ENCODE measurements at places on chromosomes 1 and 21.

- no peak for DNase-seq
Measured at GRCh38 chr21:45906859-45907258, 74.7 kb upstream of the COL6A1 start.

DNA sequence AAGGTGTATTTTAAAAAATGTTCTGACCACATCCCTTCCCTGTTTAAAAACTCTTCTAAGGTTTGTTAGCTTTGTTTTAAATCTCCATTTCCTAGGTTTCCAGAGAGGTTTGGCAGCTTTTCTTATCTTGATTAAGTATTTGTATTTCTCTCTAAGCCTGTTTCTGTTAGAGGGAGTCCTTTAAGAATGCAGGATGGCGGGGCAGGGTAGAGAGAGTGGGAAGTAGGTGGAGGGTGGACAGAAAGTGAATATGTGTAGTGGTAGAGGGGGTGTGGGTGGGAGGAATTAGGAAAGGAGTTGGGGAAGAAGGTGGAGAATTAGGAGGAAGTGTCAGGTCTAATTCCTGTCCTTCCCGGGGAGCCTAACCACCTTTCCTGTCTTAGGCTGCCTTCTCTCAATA is 21.2 kb upstream of the SERBP1 start:
- no peak for DNase-seq

DNA sequence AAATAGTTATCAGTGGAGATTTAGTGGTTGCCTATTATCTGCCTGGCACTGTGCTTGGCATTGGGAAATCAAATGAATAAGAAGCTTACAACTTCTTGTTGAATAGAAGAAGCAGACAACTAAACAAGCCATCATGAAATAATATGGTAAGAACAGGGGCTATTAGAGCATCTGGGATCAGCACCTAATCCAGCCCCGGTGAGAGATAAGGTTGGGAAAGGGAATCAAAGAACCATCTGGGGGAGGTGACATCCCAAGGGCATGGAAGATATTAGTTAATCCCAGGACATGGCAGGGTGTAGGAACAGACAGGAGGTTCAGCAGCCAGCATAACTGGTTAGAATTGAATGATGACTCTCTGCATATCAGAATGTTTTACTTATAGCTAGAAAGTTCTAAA is 36.3 kb upstream of the SUCO start:
- DNase-seq, result no peak

GRCh38 chr1:245717611-245718010 is 562.8 kb downstream of the KIF26B start:
- DNase-seq, result no peak

DNA sequence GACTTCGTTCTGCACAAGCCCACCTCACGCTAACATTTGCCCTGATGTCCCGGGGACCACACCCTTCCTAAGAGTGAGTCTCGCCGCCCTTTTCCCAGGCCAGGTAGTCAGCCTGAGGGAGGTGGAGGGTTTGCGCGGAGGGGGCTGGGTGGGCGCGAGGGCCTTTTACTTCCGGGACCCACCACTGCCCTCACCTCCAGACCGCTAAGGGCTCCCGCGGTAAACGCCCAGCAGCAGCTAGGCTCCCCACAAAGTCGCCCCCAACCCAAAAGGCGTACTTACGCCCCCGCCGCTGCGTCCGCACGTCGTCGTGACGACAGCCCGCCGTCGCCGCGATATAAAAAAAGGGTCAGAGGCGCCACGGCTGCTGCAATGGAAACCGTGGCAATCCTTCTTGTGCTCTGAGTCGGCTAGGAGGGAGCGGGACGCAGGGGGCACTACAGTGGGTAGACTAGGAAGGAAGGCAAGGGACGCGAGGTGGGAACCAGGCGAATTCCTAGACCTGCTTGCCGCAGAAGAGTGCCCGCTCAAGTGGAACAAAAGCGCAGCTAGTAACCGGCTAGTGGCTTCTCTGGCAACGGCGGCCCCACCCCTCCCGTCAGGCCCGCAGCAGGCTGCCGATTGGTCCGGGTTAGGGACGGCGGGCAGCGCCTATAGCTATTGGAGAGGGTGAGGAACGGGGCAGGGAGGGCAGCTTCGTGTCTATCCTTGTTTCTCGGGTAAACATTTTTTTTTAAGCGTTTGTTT is at the start of gene ODF2L:
TSS of gene ODF2L (minus strand) at position 573 of the 747 bp plus-strand sequence. CDS start 9,296 bp downstream, outside the sequence.
- DNase-seq, result peak; percentile 79

- DNase-seq, result no peak
Measured at GRCh38 chr1:203126866-203127665, 460 bp upstream of the ADORA1 start.

- DNase-seq, result no peak
Measured at GRCh38 chr21:34008618-34009017, 64.8 kb upstream of the MRPS6 start.

DNA sequence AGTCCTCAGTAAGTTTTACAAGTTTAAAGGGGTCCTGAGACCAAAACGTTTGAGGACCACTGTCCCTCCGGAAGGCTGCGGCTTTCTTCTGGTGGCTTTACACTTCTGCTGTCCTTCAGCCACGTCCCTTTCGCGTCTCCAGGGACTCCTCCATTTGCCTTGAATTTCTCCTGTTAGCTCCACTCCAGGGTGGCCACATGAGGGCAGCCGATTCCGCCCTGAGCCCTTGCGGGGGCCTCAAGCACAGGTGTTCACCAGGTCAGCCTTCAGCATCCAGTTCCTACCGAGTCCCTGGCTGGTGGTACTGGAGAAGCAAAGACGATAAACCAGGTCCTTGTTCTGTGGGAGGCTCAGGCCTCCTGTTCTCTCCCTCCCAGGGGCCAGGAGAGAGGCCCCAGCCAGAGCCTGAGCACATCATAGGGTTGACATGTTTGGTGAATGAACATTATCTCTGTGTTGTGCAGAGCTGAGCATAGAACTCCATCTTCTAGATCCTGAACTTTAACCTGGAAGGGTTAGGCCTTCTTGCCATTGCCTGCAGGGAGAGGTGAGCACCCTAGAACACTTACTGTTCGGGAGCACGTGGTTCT is 27.4 kb upstream of the COQ8A start:
- no peak for DNase-seq

GRCh38 chr1:207156095-207156494 is 52.1 kb downstream of the C4BPA start:
- no peak for DNase-seq

GRCh38 chr1:162538815-162539431 is 22.6 kb upstream of the UAP1 start:
- no peak for DNase-seq

DNA sequence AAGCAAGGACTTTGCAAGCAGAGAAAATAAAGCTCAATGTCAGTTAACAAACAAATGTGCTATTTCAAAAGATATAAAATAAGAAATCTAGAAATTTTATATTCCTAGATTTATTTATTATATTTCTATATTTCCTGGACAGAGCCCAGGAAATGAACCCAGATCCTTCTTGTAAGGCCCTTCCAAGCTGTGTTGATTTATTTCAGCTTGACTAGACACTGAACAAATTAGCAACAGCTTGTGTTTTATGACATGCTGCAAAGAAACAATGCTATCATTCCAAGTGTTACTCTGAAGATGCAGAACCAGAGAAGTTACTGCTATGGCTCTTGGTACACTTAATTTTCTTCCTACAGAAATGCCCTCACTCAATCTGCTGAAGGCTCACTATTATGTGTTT is 6.2 kb downstream of the TGFBR3 start:
- no peak for DNase-seq

GRCh38 chr1:15016526-15016925 is 137.0 kb upstream of the TMEM51 start:
- no peak for DNase-seq

- no peak for DNase-seq
Measured at GRCh38 chr1:29875557-29876028, 639.3 kb downstream of the PTPRU start.

DNA sequence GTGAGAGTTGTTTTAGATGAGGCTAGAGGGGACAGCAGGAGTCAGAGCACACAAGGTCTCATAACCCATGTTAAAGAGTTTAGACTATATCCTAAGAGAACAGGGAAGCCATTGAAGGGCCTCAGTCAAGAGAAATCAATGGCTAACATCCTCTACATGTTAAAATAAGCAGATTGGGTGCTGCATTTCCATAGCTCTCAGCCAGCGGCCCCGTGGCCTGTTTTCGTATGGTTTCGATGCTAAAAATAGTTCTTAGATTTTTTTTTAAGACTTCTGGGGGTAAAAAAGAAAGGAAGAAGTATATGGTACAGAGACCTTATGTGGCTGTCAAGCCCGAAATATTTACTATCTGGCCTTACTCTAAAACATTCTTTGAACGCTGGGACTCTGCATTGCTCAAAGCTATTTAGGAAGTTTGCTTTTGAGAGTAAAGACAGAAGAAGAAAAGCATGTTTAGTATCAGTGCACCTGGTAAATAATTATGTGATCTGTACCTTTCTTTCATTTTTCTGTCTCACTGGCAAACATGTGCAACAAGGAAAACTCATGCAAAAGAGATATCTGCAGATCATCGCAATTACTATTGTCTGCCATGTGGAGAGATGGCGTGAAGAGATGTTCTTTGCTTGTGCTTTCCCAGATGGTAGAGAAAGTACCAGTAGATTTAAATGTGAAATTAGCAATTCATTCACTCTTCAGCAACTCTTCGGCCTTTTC is 8.4 kb downstream of the PDIK1L start:
- no peak for DNase-seq

- peak; percentile 14 for DNase-seq
Measured at GRCh38 chr1:8525558-8526275, 207.8 kb downstream of the SLC45A1 start.
